Activated T-helper 1 cell treated with anti-CD3 and anti-CD28 coated beads, Interleukin-2, amount 50 U/mL, for 16 hours (primary cell): ENCODE measurements at places on chromosomes 5 and 9.

DNA sequence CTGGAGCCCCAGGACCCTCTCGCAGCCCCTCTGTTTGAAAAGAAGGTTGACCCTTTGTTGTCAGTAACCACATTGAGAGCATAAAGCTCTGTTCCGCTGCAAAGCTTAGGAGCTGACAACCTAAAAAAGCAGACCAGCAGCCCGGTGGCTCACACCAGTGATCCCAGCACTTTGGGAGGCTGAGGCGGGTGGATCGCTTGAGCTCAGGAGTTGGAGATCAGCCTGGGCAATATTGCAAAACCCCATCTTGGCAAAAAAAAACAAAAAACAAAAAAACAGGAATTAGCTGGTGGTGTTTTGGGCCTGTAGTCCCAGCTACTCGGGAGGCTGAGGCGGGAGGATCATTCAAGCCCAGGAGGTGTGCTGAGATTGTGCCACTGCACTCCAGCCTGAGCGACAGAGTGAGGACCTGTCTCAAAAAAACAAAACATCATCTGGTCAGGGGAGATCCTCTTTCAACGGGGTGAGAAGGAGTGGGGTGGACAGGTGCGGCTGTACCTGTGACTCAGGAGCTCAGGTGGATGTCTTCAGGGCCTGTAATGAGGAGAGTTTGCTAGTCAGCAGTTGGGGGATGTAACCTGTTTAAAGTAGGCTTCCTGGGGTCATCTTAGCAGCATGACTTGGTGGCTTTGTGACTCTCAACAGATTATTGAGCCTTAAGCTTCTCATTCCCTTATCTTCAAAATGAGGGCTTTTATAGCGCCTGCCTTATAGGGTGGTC, 694 bp upstream of the REEP2 start:
- no peak for DNase-seq

DNA sequence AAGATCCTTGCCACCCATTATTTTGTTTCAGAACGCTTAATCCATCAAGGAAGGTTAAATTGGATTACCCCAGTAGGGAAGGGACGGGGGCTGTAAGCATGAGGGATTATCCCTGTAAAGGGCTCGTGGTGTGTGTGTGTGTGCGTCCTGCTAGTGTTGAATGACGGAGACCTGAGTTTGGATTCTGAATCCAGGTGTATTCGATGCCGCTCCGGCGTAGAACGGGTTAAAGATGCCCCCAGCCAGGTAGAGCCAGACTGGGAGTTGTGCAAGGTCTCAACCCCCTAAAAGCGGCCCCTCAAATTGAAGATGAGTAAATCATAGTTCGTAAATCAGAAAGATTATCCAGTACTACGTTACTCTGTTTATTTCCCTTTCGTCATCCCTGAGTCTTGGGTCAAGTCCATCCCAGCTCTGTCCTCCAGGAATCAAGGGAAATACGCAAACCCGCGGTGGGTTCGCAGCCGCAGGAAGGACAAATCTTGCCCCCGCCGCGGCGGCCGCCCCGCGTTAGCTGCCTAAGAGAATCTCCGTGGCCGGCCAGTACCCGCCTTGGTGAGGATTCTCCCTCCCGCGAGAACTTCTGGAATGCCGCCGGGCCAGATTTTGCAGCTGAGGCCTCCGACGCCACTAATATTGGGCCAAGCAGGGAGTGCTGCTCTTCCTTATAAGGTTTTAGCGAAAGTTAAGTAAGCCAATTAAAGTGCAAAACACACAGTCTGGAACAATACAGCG, 586 bp upstream of the MTAP start:
- DNase-seq, result no peak

GRCh38 chr5:145925353-145925752, 11.0 kb upstream of the SH3RF2 start:
- no peak for DNase-seq

- no peak for DNase-seq
Observed at GRCh38 chr5:145938776-145939539, 2.6 kb downstream of the SH3RF2 start.

DNA sequence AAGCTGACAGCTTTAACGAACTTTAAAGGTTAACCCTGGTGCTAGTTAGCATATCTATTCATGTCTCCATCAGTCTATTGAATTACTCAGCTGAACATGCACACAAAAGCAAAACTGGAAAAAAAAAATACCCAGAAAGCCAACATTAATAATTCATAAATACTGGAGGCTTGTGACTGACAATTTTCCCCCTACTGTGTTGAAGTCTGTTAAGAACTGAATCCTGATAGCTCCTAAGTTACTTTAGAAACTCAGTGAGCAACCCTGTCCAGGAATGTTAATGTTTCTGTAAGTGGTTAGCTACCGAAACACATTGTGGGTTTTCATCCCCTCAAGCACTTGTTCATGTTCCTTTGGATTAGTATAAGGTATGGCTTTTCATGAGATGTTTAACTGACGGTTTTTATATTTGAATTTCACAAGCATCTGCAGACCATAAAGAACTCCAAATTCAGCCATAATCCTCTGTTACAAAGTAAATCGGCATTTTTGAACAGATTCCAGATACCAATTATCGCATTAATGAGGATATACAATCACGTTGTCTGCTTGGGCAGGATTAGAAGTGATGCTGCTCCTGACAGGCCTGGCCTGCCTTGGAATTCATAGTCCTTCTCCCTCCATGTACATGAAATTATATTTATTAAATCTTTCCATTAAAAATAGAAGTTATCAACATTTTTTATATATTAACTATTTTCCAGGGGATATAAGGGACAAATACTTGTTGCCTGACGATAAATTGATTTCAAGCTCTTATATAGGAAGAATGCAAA, 331.2 kb downstream of the TLE4 start:
- DNase-seq, result no peak

DNA sequence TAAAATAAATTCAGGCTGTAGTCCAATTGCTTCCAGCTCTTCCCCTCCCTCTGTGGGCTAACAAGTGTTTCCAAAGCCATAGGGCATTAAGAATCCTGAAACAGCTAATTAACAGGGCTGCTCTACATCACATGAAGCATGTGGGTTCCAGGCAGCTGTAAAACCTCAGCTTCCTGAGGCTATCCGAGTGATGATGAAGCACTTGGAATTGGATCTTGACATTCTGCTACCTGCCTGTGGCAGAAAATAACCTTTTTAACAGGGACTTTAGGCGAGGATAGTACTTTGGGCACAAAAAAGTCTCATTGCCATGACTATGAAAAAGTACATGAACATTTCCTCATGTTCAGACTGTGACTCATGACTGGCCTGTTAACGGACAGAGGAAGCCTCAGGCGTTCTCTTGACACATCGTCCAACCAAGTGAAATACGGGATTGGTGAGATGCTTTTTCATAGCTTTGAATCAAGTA, 107.2 kb downstream of the PDE4D start:
- DNase-seq, result no peak
